ENCODE measurements at places on chromosomes 16 and 17.
A peak's percentile ranks its signal among the peaks of the same experiment; 100 is the strongest.

GRCh38 chr17:63095459-63095858, 129.4 kb downstream of the TANC2 start:
- DNase-seq = peak; percentile 12

DNA sequence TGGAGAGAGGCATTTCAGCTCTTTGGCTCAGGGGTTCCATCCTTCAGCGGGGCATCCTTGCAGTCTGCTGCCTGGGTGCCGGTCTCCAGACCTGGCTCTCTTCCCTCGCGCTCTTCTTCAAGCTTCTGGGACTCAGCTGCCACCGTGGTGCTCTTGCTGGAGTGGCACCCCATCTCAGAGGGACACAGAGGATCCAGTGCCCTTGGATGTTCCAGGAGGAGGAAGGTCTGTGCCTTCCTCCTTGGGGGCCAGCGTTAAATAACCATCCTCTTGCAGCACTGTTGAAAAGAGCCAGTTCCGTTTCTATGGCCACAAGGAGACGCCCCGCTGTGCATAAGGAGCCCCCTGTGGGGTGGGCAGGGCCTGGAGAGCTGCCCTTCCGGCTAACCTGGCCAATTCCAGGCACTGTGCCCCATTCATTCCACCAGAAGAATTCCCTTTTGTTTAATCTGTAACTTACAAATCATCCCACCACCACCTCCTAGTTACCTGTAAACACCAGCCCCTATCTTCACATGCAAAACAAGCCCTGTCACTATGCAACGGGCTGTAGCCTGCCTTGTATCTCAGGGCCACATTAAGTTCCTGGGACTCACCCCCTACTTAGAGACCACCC, 8.6 kb downstream of the CHD9NB start:
- no peak for DNase-seq

DNA sequence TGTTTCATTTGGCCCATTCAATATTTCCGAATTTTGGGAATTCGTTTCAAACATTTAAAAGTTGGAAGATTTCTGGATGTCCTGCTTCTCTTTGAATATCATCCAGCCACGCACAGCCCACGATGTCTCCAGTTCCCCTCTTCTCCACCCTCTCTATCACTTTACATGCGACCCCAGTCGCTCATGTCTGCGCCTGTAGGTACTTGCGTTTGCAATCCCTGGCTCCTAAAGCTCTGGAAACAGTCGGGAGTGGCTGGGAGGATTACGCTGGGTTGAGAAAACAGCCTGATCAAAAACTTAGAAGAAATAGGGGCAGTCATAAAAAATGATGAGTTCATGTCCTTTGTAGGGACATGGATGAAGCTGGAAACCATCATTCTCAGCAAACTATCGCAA, 1.5 kb upstream of the SBK1 start:
- DNase-seq = no peak

GRCh38 chr17:5877948-5878347, 192.2 kb upstream of the WSCD1 start:
- no peak for DNase-seq

- no peak for DNase-seq
These were observed 42.7 kb downstream of the CPPED1 start for GRCh38 chr16:12760819-12761611.

DNA sequence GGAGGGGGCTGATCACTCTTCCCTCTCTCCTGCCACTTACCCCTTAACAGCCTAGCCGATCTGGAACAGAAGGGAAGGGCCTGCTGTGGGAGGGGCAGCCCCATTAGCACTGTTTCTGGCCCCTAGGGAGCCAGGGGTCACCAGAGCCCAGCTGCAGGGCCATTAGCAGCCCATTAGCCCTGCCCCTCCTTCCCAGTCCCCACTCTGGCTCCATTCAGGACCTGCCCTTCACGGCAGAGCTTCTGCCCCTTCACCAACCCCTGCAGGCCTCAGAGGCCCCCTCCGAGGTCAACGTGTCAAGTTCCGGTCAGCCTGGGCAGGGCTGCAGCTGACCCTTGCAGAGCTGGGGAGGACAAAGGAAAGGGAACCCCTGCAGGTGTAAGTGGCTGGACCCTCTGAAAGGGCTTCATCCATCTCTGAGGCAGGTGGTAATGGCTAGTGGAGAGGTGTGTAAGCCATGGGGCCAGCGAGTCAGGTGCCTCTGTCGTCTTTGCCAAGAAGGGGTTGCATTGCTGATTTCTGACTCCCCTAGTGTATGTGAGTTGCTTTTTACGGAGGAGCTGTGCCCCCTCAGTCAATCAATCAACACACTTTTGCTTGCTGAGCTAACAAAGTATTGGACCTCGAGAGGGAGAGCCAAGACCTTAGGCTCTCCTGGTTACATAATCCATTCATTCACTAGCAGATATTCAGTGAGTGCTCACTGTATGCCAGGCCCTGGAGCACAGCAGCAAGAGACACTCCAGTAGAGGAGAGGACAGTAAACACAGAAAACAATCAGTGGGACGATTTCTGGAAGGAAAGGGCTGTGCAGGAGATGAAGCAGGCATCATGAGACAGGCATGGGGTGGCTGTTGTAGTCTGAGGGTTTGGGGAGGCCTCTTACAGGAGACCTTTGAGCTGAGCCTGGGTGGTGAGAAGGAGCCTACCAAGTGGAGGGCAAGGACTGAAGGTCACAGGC, 18.2 kb upstream of the KCNJ12 start:
- no peak for DNase-seq

- peak; percentile 27 for DNase-seq
These were observed 6.3 kb downstream of the MYBBP1A start for GRCh38 chr17:4548721-4549531.

All from EH (cell line).